ENCODE measurements at places on chromosomes 12 and 14.

DNA sequence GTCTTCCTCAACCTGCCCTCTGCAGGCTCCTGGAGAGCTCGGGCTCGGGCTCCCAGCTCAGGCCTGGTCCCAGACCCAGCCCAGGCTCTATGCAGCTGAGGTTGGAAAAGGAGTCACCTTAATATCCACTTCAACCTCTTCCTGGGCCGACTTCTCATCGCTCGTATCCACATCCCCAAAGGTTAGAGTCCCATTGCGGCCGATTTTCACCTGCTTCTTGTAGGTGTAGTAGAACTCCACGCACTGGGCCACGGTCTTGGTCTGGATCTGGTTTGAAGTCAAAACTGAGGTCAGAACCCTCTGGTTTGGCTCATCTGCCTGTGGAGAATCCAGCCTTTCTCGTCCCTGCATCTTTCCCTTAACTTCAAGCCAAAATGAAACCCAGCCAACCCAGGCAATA, 8.4 kb upstream of the PNMA1 start:
- DNase-seq, result no peak

GRCh38 chr12:130806574-130806973, 32.5 kb downstream of the STX2 start:
- DNase-seq, result no peak

GRCh38 chr14:88831284-88831683, 6.8 kb downstream of the TTC8 start:
- peak; percentile 72 for DNase-seq

GRCh38 chr12:105804591-105805265, 334.0 kb downstream of the NUAK1 start:
- DNase-seq, result no peak

GRCh38 chr12:69936766-69937165, 111.7 kb downstream of the MYRFL start:
- no peak for DNase-seq

GRCh38 chr14:67815573-67816225, 691 bp downstream of the ZFYVE26 start:
- peak; percentile 28 for DNase-seq

GRCh38 chr14:104132981-104133380, 5.4 kb upstream of the KIF26A start:
- no peak for DNase-seq

DNA sequence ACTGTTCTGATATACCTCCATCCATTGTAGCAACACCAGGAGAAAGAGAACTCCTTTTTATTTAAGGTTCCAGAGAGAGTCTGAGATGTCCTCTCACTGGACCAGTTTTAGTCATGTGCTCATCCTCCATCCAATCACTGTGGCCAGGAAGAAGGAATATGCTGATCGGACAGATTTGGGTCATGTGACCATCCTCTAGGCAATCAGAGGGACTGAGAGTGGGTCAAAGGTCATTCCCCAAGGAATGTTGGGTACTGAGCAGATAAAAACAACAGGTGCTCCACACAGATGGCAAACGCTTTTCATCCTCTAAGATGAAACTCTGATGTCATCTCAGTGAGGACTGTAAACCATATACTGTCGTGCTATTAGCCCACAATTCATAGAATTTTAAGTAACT, 28.8 kb upstream of the RPH3A start:
- no peak for DNase-seq
